ENCODE measurements at places on chromosomes 16 and 17.

DNA sequence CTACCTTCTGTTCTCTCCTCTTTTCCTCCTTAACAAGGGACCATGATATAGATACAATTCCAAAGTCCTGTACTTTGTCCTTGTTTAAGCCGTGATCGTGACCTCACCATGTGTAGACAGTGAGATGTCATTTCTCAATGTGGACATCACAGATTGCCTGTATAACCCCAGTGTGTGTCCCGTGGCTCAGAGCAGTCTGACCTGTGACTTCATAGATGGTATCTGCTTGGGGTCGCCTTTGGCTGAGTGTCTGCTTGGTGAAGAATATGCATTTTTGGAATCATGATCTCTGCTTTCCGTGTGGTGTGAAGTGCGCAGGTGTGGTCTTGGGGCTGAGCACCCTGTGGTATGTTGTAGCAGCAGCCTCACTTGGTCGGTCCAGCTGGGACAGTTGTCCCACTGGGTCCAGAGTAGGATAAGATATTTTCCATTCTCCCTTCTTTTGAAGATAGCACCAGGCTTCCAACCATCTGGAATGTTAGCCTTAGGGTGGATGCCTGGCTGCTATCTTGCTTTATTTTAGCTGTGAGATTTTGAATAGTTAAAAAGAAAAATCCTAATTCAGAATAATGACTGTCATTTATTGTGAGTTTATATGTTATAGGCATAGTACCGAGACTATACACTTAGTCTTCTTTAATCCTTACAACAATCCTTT, 13.4 kb downstream of the MSI2 start:
- H3K4me3 ChIP-seq = no peak overlapping the region
- H3K27me3 ChIP-seq = no peaks in the 10 kb centered on the region
- H3K36me3 ChIP-seq = peaks cover 31% of the 10 kb centered on the region

DNA sequence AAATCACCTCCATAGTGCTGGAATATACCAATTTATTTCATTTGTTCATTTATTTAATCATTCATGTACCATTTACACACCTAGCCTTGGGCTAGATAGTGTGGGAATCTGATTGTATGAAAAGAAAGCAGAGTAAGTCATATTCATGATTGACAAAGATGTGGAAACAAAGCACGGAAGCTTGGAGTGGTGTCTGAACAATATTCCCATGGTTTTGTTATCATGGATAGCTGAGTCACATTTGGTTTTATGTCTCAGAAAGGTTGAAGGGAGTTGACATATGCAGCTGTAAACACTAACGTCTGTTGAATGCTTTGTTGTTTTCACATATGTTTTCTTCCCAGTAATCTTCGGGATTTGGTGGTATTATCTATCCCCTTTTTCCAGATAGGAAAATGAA, 76.6 kb downstream of the MAP2K4 start:
- H3K4me3 ChIP-seq = no peak overlapping the region
- peaks cover 15% of the 10 kb centered on the region for H3K36me3 ChIP-seq
- no peaks in the 10 kb centered on the region for H3K27me3 ChIP-seq
- H3K27ac ChIP-seq = no peak overlapping the region

- no peak overlapping the region for H3K4me3 ChIP-seq
- H3K36me3 ChIP-seq = peaks cover 72% of the 10 kb centered on the region
- DNase-seq = no peak
- no peaks in the 10 kb centered on the region for H3K4me1 ChIP-seq
- H3K27ac ChIP-seq = no peak overlapping the region
These were observed 16.6 kb upstream of the TXNDC11 start for GRCh38 chr16:11759163-11759834.

DNA sequence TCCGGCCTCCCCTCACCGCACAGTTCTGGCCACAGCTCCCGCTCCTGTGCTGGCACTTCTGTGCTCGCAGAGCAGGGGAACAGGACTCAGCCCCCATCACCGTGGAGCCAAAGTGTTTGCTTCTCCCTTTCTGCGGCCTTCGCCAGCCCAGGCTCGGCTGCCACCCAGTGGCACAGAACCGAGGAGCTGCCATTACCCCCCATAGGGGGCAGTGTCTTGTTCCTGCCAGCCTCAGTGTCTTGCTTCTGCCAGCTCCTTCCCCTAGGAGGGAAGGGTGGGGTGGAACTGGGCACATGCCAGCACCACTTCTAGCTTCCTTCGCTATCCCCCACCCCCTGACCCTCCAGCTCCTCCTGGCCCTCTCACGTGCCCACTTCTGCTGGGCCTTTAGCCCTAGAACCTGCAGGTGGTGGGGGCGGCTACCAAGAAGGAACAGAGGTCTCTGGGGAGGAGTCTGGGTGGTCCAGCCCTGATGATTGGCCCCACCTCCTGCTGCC, 645 bp upstream of the ELMO3 start:
- H3K36me3 ChIP-seq = peaks cover 64% of the 10 kb centered on the region
- no peak overlapping the region for H3K4me3 ChIP-seq
- H3K27ac ChIP-seq = no peak overlapping the region
- H3K27me3 ChIP-seq = no peaks in the 10 kb centered on the region
- DNase-seq = peak; percentile 43
- H3K4me1 ChIP-seq = peaks cover 9% of the 10 kb centered on the region

DNA sequence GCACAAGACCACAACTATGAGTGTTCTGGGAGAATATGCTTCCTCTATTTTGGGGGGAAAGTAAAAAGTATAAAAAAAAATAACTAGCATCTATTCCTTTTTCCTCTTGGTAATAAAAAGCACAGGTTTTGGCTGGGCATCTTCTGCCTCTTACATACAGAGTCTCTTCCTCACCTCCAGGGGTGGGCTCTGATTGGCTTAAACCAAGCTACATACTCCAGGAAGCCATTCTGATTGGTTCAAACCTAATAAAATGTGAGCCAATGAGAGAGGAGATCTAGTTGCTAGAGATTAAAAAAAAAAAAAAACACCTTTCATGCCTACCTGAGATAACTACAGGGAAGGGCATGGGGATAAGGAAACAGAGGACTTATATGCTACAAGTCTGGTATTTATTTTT, 365.9 kb upstream of the ERCC4 start:
- no peaks in the 10 kb centered on the region for H3K36me3 ChIP-seq
- H3K27me3 ChIP-seq = no peaks in the 10 kb centered on the region
- no peak overlapping the region for H3K4me3 ChIP-seq
- no peak overlapping the region for H3K27ac ChIP-seq

- H3K36me3 ChIP-seq = no peaks in the 10 kb centered on the region
- DNase-seq = peak; percentile 58
- peak overlapping the region; percentile 50 for H3K4me3 ChIP-seq
- H3K27me3 ChIP-seq = no peaks in the 10 kb centered on the region
- peak overlapping the region; percentile 84 for H3K27ac ChIP-seq
These were observed 1.6 kb downstream of the RIPOR1 start for GRCh38 chr16:67530013-67530939.

DNA sequence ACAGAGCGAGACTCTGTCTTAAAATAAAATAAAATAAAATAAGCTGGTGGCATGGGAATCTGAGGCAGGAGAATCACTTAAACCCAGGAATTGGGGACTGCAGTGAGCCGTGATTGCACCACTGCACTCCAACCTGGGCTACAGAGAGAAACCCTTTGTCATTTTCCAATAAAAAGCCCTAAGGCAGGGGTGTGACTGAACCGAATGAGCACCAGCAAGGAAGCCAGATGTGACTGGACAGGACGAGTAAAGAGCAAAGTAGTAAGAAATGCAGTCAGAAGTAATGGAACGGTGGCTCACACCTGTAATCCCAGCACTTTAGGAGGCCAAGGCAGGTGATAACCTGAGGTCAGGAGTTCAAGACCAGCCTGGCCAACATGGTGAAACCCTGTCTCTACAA, 3.8 kb upstream of the RPL23 start:
- no peak overlapping the region for H3K4me3 ChIP-seq
- peaks cover 3% of the 10 kb centered on the region for H3K36me3 ChIP-seq
- peaks cover 20% of the 10 kb centered on the region for H3K4me1 ChIP-seq
- no peak overlapping the region for H3K27ac ChIP-seq
- no peak for DNase-seq

DNA sequence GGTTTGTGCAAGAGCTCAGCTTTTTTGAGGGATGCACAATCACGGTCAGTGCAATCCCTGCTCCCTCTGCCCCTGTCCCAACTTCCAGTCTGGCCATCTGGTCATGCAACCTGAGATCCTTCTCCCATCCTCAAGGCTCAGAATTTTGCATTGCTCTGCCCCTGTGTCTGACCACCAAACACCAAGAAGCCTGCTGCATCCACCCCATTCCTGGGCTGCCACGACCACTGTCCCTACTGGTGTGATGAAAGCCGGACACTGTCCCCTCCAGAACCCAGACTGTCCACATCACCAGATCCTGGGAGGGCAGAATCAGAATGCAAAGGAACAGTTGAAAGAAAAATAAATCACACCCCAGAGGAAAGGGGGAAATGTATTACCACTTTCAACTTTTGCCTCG, 231.0 kb downstream of the C16orf78 start:
- DNase-seq = no peak
- H3K36me3 ChIP-seq = no peaks in the 10 kb centered on the region
- no peaks in the 10 kb centered on the region for H3K4me1 ChIP-seq
- H3K4me3 ChIP-seq = no peak overlapping the region
- no peaks in the 10 kb centered on the region for H3K27me3 ChIP-seq

DNA sequence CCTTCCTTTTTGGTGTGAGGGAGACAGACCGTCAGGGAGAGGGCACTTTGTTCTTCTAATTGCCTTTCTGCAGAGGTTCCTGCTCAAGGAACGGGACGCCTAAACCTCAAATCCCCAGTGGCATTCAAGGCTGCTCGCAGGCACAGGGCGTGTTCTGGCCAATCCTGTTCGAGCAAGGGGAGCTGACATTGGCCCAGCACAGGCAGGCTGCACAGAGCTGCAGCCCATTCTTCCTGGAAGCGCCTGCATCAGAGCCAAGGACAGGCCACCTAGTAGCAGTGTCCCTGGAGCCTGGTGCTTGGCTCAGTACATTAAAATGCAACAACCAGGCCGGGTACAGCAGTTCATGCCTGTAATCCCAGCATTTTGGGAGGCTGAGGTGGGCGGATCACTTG, 72.2 kb upstream of the CREBBP start:
- H3K36me3 ChIP-seq = no peaks in the 10 kb centered on the region
- peaks cover 12% of the 10 kb centered on the region for H3K27me3 ChIP-seq
- no peak overlapping the region for H3K4me3 ChIP-seq
- DNase-seq = no peak
- H3K4me1 ChIP-seq = no peaks in the 10 kb centered on the region
- H3K27ac ChIP-seq = no peak overlapping the region

GRCh38 chr17:79840269-79840988, 1.2 kb upstream of the CBX4 start:
- peaks cover 86% of the 10 kb centered on the region for H3K4me1 ChIP-seq
- peaks cover 41% of the 10 kb centered on the region for H3K27me3 ChIP-seq
- DNase-seq = peak; percentile 70
- H3K4me3 ChIP-seq = peak overlapping the region; percentile 4

- H3K4me3 ChIP-seq = no peak overlapping the region
- DNase-seq = no peak
- H3K27ac ChIP-seq = no peak overlapping the region
- peaks cover 4% of the 10 kb centered on the region for H3K36me3 ChIP-seq
These were observed 44.7 kb downstream of the TMEM186 start for GRCh38 chr16:8752706-8753105.

DNA sequence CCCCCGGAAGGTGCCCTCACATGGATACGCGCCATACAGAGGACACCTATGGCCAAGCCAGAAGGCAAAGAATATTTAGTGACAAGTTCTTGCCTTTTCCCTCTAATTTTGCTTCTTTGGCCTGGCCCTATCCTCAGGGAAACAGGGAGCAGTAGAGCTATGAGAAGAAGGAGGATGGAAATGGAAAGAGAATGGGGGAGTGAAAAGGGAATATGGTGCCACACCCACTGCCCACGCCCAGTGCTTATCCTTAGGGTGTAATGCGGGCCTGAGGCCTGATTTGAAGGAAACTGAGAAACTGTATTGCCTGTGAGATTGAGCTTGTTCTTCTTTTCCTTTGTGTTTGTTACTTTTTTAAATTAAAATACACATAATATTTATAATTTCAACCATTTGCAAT, 255.1 kb downstream of the HS3ST3A1 start:
- no peak overlapping the region for H3K27ac ChIP-seq
- H3K4me3 ChIP-seq = no peak overlapping the region
- no peaks in the 10 kb centered on the region for H3K4me1 ChIP-seq
- H3K36me3 ChIP-seq = no peaks in the 10 kb centered on the region

GRCh38 chr16:78659216-78659615, 559.8 kb downstream of the WWOX start:
- no peak overlapping the region for H3K27ac ChIP-seq
- no peak for DNase-seq
- no peaks in the 10 kb centered on the region for H3K36me3 ChIP-seq
- H3K4me3 ChIP-seq = no peak overlapping the region
- no peaks in the 10 kb centered on the region for H3K27me3 ChIP-seq

GRCh38 chr17:37294888-37295287, 80.9 kb upstream of the C17orf78 start:
- no peaks in the 10 kb centered on the region for H3K36me3 ChIP-seq
- no peak overlapping the region for H3K4me3 ChIP-seq
- H3K4me1 ChIP-seq = peaks cover 5% of the 10 kb centered on the region
- no peak for DNase-seq
- H3K27ac ChIP-seq = no peak overlapping the region

DNA sequence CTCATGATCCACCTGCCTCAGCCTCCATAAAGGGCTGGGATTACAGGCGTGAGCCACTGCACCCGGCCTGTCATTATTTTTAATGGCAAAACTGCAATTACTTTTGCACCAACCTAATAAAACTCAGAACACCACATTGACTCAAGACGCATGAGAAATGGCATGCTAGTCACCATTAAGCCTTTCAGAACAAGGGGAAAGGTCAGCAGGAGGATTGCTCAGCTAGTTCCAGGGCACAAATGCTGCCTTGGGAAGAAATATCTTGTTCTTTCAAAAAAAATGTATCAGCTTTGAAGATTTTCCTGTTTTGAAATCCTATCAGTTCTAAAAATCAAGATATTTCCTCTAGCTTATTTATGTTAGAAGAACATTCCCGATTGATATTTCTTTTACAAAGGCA, 32.4 kb upstream of the CDYL2 start:
- H3K4me3 ChIP-seq = no peak overlapping the region
- no peaks in the 10 kb centered on the region for H3K27me3 ChIP-seq
- H3K4me1 ChIP-seq = no peaks in the 10 kb centered on the region
- no peak for DNase-seq

DNA sequence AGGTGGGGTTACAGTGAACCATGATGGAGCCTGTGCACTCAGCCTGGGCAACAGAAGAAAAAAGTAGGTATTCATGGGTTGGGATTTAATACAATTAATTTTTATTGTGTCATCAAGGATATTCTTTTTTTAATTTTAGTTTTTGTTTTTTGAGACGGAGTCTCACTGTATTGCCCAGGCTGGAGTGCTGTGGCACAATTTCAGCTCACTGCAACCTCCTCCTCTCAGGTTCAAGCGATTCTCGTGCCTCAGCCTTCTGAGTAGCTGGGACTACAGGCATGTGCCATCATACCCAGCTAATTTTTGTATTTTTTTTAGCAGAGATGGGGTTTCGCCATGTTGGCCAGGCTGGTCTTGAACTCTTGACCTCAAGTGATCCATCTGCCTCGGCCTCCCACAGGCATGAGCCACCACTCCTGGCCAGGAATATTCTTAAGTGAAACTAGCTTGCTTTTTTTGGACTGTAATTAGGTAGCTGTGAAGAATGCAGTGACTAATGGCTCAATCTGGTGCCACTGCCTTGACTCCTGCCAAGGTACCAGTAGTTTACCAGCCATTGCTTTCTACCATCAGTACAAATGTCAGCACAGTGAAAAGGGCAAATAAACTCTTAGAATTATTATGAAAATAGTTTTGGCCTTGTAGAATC, 4.8 kb downstream of the PPM1D start:
- H3K27me3 ChIP-seq = no peaks in the 10 kb centered on the region
- H3K4me3 ChIP-seq = no peak overlapping the region
- DNase-seq = no peak
- no peak overlapping the region for H3K27ac ChIP-seq
- peaks cover 14% of the 10 kb centered on the region for H3K4me1 ChIP-seq
